ENCODE measurements at places on chromosomes 2 and 18.
A peak's percentile ranks its signal among the peaks of the same experiment; 100 is the strongest.

DNA sequence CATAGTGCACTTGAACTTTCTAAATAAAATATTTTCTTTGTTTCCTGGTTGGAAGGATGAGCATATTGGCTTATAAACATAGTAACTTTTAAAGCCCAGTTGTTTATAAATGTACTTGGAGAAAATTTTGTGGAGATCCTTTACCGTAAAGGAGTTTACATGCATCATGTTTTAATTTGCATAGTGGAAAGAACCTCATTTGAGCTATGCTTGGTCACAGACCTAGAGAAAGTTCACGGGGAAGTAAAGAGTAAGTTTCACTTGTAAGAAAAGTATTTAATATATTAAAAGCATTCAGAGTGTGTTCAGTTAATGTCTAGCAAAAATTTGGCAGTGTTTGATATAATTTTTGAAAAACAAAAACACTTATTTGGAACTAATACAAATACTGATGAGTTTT lies 45.3 kb downstream of the PIKFYVE start:
- no peak for DNase-seq

DNA sequence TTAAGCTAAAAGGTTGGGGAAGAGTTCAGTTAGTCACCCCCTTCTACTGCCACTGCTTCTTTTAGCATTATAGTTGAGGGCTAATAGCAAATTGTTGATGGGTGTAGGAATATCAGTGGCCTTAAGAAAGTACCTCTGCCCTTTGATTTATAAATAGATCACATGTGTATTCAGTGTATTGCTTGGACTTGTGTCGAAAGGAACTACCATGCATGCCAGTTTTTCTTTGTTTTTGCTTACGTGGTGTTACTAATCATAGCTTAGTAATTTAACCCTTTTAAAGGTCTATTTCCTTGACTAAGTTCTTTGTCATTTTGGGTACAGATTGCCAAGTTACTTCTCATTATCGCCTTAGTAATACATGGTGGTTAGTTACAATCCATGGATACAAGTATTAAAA lies 85.6 kb downstream of the MIB1 start:
- no peak for DNase-seq

DNA sequence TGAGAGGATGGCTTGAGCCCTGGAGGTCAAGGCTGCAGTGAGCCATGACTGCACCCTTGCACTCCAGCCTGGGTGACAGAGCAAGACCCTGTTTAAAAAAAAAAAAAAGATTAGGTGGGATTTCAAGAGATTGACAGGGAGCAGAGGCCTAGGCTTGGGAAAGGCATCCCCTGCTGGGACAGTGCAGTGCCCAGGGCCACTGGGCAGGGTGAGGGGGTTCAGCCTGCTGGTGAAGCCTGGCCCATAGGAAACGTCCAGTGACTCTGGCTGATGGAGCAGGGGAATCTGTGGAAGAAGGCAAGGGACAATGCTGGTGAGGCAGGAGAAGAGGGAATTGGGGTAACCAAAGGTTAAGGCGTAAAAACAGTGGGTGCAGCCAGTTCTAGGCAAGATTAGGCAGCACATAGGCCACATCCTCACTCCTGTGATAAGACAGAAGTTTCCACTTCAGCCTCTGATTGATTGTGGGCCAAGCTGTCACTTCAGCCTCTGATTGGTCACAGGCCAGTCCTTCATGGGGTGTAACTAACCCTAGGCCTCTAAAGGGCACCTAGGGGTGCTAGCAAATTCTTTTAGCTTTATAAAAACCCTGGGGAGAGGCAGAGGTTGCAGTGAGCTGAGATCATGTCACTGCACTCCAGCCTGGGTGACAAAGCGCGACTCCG lies 128.6 kb downstream of the MSH2 start:
- no peak for DNase-seq

DNA sequence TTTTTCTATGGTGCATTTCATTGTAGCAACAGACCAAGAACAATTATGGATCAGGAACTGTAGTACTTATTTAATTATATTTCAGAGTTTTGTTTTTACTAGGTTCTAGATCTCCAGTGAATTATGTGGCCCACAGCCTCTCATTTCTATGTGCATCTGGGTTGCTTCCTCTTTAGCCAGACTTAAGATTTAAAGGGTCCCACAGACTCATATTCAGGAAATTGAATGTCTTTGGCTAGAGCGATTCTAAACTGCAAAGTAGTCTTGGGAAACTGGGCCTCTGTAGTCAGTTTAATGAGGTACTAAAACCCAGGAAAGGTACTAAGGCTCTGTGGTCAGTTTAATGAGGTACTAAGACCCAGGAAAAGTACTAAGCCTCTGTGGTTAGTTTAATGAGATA lies 94.4 kb downstream of the LYPD6B start:
- DNase-seq, result no peak

- no peak for DNase-seq
Observed at GRCh38 chr2:229601396-229601795, 113.0 kb downstream of the DNER start.

DNA sequence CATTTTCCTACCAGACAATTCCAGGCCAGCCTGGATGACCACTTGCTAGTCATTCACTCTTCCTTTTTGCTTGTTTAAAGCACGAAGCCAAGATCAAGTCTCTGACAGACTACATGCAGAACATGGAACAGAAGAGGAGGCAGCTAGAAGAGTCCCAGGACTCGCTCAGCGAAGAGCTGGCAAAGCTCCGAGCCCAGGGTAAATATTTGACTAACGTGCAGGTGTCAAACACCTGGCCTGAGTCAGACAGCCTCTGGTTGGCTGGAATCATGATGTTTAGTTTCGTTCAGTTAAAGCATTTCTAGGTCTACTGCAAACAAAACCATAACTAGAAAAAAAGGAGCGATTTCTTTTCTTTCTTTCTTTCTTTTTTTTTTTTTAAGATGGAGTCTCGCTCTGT lies 44.2 kb upstream of the LYPD6B start:
- DNase-seq, result no peak

DNA sequence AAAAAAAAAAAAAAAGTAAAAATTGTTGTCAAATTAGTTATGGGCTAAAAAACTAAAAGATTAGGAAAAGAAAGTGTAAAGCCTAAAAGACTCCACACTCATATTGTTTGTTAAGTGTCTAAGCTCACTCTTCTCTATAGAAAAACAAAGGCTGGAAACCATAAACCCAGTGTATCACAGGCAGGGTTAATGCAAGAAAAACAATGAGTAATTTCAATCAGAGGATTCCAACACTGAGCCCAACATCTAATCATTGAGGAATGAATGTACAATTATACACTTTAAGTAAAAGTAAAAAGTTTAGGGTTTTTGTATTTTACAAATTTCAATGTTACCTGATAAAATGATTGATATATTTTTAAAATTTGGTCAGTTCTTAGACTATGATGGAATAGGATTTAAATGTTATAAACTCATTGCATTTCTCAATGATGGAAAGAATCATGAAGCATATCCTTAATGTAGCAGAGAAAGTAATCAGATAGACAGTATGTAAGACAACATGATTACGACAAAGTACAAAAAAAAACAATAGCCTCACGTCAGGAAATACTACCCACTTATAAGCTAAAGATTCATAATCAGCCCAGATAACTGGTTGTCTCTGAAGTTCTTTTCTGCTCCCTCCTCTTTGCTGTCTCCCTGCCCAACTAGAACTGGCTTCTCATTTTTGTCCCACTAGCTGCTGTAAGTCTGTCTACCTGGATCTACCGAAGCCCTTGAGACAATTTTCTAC lies 44.5 kb upstream of the SP3 start:
- no peak for DNase-seq

- no peak for DNase-seq
Observed at GRCh38 chr18:69870736-69871135, 76.9 kb downstream of the CD226 start.

DNA sequence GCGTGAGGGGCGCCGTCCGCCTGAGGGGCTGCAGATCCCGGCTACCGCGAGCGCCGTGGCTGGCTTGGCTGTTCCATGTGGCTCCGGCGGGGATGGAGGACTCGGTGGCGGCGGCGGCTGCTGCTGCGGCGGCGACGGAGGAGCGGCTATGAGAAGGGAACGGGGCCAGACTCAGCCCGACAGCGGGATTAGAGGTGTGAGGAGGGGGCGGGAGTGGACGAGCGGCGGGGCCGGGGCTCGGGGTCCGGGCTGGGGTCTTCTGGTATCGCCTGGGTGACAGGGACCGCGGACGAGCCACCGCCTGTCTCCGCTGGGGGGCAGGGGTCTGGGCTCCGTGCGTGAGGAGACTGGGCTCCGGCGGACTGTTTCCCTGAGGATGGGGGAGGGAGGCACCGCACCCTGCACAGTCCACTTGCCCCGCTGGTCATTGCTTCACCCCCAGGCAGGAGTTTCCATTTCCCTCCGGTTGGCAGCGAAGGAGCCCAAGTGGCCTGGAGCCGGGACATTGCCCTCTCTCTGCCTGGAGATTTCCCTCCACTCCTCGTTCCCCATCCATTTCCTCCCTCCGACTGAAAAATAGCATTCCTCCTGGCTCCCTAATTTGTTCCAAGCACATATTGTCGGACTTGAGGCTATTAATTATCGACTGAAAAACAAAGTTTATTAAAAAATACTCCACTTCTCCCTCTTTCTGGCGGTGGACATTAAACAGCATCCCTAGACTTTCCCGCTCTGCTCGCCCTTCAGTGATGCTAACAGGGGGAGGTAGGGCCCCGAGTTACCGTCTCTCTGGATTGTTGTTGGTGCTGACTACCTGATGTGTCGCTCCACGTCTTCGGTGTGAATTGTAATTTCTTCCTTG lies 577 bp downstream of the EHBP1 start:
- peak; percentile 76 for DNase-seq

- no peak for DNase-seq
Observed at GRCh38 chr18:7890075-7890474, 323.0 kb downstream of the PTPRM start.

GRCh38 chr2:240203788-240204270 lies 63.4 kb upstream of the OTOS start:
- DNase-seq, result no peak

DNA sequence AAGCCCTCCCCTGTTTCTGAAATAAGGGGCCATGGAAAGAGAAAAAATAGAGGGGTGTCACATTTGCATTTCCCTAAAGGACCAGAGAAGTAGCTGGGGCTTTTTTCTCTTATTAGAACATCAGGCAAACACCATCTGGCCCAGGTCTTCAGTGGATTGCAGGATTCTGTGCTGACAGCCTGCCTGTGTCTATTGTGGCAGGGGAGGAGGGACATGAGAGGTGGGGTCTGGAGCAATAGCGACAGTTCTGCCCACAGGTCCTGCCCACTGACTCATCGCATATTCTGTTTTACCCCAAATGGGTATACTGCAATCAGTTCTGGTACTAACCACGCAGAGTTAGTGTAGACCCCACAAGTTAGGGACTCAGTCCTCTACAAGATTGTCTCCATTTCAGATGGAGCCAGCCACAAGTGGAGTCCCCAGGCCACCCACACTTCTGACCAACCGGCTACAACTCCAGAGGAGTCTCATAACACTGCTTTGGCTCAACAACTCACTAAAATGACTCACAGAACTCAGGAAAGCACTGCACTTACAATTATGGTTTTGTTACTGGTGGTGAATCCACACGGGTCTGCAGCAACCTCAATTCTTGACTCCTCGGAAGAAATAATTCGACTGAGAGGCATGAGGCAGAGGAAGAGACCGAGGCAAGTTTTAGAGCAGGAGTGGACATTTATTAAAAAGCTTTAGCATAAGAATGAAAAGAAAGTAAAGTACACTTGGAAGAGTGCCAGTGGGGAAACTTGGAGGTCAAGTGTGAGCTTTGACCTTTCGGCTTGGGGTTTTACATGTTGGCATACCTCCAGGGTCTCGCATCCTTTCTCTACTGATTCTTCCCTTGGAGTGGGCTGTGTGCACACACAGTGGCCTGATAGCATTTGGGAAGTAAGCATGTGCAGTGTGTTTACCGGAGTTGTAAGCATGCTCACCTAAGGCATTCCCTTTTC lies 146.4 kb upstream of the SPATS2L start:
- no peak for DNase-seq

DNA sequence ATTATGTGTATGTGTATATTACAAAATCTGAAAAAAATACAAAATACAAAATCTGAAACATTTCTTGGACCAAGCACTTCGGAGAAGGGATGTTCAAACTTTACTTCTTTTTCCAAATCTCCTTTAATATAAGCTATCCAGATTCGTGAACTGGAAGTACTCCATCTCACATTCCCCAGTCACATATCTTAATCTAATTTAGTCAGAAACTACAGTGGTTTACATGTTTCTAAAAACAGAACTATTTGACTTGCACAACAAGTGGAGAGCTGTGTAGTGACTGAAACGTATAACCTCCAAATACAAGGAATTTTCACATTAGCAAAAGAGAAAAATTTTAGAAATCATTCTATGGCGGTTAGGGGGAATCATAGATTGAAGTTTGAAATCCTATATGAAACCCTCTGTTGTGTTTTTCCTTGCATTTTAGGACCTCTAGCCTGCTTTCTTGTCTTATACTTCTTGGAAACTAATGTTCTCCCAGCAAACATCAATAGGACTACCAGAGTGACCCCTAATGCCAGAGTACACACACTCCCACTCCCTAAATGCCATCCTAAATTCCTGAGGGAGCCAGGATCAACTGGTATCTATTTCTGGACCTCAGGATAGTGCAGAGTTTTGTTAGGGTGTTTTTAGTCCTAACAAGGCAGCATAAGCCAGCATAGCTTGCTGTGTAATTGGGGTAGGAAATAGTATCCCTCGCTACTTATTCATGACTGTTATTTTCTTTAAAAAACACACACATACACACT lies 30.2 kb upstream of the ROCK1 start:
- DNase-seq, result no peak

DNA sequence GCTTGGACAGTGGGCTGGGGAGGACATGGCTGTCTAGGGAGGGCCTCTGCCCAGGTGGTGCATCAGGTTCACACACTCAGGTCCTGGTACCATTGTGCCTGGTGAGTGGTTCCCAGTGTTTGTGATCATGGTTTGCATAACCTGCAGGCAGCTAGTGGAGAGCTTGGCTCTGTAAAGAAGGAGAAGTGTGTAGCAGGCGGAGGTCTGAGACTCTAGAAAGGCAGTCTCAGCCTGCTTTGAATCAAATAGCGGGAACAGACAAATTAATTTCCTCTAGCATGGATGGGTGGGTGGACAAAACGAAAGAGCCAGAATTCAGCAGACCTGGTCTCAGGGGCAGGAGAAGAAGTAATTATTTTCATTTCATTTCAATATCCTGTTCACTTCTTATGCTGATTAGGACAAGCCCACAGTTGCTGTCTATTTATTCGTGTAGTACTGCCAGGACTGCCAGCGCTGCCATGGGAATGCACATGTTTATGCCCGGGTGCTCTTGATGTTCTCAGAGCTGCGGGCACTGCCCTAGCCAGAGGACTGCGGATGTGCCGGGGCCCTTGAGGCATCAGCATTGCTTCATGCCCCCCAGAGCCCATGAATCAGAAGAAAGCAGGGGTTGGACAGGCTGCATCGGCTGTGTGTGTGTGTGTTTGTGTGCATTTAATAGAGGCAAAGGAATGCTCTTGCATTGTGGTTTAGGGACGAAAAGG lies 45.4 kb upstream of the DLX2 start:
- no peak for DNase-seq

Data from NCI-H187 (cell line).